ENCODE measurements at places on chromosomes 2 and 18.
A peak's percentile ranks its signal among the peaks of the same experiment; 100 is the strongest.

DNA sequence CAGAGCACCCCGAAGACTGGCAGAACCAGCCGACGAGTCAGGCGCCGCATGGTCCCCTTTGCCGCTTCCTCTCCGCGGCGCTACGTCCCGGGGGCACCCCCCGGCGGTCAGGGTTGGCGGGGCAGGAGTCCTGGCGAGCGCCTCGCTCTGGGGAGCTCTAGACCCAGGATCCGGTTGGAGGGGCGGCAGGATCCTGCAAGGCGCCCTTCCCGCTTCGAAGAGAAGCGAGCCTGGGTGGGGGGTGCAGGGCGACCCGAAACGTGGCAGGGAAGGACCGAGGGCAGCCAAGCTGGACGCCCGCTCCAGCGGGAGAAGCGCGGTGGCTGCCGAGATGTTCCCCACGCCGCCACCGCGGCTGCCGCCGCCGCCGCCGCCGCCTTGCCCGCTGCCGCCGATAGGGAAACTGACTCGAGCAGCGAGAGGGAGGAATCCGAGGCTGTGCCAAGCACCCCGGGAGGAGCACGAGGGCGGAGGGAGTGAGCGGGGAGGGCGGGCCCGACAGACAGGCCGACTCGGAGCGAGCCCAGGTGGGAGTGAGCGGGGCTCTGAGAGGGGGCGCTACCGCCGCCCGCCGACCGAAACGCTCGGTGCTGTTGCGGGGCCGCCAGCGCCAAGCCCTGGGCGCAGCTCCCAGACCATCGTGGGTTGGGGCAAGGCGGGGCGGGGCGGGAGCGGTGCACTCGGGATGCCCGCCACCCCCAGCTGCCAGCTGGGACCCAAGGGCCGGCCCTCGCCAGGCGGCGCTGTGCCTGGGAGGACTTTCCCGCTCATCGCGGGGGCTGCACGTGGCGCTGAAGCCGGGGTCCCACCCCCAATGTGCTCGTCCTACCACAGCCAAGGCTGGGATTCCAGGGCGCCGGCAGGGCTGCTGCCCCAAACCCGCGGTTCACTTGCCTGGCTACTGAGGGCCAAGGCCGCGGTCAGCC, at the start of gene GALNT14:
Gene GALNT14 (minus strand): TSS at position 404 of the 926 bp plus-strand sequence. CDS start 354 bp downstream, at position 50.
- peak; percentile 5 for DNase-seq

GRCh38 chr18:48607056-48607984, 68.5 kb downstream of the CTIF start:
- DNase-seq, result no peak

DNA sequence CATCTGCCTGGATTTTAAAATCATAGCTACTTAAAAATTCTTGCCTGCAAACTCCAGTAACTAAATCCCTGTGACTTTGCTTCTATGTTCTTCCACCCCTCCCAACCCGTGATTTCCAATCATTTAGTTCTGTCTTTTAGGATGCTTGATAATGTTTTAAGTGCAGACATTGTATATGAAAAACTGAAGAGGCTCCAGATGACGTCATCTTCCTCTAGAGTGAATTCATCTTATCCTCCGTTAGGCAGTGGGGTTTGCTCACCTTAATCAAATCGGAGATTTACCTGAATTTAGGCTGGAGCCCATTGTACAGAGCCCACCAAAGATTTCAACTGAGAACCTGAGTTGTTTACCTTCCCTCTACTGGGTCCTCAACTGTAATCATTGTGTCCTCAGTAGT, 10.9 kb downstream of the FBXO48 start:
- DNase-seq, result no peak

DNA sequence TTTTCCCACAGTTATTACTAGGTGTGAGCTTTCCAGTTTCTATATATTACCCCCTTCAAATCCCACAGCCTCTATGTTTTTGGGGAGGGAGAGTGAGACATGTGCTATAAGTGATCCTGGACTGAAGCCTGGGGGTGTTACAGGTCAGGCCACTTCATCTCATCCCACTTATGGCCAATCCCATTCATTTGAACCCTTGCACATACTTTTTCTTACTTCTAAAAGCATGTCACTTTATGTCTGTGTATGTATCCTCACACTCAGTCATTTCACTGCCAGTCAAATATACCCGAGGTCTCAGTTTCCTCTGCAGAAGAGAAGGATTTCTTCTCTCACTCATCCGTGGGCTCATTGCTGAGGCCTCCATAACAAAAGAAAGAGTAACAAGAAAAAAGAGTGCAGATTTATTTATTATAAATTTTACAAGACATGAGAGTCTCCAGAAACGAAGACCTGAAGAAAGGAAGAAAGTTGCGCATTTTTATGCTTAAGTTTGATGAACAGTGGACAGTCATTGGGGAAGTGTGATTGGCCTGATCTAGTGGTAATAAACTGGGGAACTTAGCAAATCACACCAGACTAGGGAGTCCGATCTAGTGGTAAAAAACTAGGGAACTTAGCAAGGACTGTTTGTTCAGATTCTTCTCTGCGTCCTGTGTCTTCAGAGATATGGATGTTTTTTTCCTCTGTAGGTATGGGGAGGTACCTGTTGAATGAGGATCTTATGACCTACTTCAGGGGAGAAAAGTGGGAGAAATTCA, 52.1 kb downstream of the ICOS start:
- DNase-seq, result no peak

GRCh38 chr2:165277295-165277694, 38.1 kb downstream of the SCN2A start:
- no peak for DNase-seq

- DNase-seq, result no peak
Measured at GRCh38 chr18:9741793-9742523, 33.9 kb downstream of the RAB31 start.

GRCh38 chr2:208228476-208228875, 26.4 kb downstream of the IDH1 start:
- no peak for DNase-seq

- DNase-seq, result no peak
Measured at GRCh38 chr2:36554531-36554930, 43.4 kb downstream of the FEZ2 start.

- no peak for DNase-seq
Measured at GRCh38 chr2:44001716-44002115, 5.9 kb upstream of the LRPPRC start.

GRCh38 chr18:57807336-57808117, 4.4 kb upstream of the ATP8B1 start:
- DNase-seq, result no peak

GRCh38 chr2:100278986-100279385, 43.3 kb downstream of the LONRF2 start:
- DNase-seq, result no peak
